Right hindlimb (tissue), 1 donor: ENCODE measurements at places on chromosomes 7 and 10.

- DNase-seq = no peak
Measured at GRCh38 chr7:16669581-16669980, 23.6 kb downstream of the BZW2 start.

GRCh38 chr10:95544783-95545500 is 16.2 kb downstream of the SORBS1 start:
- peak; percentile 51 for DNase-seq

- no peak for DNase-seq
Measured at GRCh38 chr7:77441046-77441445, 24.9 kb upstream of the GSAP start.

DNA sequence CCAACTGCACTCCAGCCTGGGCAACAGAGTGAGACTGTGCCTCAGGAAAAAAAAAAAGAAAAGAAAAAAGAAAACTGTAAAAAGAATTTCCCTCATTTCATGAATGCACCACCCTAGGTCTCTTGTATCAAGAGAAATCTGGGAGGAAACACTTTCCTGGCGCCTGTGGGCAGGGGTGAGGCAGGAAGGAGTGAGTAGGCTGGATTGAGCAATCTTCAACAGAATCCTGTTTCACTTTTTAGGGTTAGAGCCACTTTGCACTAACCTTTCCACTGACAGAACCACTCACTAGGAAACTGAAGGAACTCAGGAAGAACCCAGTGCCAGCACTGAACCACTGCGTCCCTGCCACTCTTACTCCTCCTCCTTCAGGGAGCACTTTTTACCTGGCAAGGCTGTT is 282.1 kb downstream of the CCDC3 start:
- DNase-seq = no peak

GRCh38 chr7:19491821-19492452 is 216.9 kb downstream of the POLR1F start:
- DNase-seq = no peak

DNA sequence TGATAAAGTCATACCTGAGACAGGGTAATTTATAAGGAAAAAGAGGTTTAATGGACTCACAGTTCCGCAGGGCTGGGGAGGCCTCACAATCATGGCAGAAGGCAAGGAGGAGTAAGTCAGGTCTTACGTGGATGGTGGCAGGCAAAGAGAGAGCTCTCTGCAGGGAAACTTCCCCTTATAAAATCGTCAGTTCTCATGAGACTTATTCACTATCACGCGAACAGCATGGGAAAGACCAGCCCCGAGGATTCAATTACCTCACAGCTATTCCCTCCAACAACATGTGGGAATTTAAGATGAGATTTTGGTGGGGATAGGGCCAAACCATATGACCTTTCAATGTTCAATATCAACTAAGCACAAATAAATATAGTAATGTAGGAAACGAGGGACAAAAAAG is 559.4 kb upstream of the KCND2 start:
- no peak for DNase-seq

GRCh38 chr7:126803060-126803665 is 449.6 kb downstream of the GRM8 start:
- no peak for DNase-seq

DNA sequence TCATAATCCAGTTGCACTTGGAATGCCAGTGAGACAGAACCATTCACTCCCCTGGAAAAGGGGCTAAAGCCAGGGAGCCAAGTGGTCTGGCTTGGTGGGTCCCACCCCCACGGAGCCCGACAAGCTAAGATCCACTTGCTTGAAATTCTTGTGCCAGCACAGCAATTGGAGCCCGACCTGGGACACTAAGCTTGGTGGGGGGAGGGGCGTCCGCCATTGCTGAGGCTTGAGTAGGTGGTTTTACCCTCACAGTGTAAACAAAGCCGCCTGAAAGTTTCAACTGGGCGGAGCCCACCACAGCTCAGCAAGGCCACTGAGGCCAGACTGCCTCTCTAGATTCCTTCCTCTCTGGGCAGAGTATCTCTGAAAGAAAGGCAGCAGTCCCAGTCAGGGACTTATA is 200.7 kb upstream of the NPSR1 start:
- no peak for DNase-seq

DNA sequence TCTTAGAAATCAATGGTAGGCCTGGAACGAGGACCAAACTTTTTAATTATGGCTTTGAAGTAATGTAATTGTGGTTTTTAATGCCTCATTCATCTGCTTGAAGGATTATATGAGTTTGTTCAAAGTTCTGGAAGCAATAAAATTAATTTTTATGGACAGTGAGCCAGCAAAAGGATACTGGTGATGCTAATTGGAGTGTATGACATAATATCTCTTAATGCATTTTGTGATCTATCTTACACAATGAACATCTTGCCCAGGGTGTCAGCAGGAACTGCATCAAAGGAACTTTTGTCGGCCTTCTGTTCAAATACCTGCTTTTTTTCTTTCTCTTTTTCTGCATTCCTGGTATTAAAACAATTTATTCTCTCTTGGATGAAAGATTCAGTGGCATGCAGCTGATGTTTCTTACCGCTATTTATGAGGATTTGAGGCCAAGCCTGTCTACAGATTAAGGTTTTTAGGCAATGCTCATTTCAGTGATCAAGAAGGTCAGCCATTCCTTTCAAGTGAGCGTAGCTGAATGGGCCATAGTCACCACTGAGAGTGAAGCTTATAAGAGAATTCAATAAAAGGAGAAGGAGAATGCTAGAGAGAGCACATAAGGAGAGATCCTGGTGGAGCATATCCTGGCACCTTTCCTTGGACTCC is 974.8 kb downstream of the SORCS3 start:
- DNase-seq = no peak

DNA sequence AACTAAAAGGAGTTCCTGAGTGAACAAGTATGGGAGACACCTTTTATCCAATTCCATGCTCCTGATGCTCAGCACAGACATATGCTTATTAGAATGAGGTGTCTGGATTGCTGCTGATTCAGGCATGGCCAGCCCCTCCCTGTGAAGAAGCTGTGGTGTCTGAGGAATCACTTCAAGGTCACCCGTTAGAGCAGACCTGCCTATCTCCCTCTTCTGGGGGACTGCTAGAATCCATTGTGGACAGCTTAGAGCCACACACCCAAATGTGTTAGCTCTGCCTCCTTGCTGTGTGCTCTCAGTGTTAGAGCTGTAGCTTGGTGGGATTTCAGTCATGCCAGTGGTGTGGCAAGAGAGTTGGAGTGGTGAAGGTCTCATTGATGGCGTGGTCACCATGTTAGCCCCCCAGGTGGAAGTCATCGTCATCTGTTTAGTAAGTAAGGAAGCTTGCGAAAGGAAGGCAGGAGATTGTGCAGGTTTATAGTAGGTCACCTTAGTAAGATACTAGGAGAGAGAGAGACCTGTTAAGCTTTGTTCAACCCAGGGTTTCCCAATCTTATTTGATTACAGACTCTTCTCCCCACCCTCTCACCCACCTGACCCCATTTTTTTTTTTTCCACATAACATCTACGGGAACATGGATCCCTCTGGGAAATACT is 12.8 kb downstream of the PRXL2A start:
- DNase-seq = no peak

- DNase-seq = no peak
Measured at GRCh38 chr10:4397337-4397736, 428.7 kb upstream of the AKR1E2 start.

DNA sequence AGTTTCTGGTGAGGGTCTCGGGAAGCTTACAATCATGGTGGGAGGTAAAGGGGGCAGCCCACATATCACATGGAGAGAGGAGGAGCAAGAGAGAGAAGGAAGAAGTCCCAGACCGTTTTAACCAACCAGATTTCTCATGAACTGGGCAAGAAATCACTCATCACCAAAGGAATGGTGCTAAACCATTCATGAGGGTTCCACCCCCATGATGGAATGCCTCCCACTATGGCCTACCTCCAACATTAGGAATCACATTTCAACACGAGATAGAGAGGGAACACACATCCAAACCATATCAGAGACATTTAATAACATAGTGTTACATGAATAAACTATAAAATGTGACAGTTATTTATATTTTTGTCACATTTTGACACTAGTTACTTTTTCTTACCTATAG is 214.8 kb upstream of the MAGI2 start:
- DNase-seq = no peak
